Suppressor macrophage treated with lipopolysaccharide for 4 hours (primary cell): ENCODE measurements at places on chromosomes 1 and 21.

DNA sequence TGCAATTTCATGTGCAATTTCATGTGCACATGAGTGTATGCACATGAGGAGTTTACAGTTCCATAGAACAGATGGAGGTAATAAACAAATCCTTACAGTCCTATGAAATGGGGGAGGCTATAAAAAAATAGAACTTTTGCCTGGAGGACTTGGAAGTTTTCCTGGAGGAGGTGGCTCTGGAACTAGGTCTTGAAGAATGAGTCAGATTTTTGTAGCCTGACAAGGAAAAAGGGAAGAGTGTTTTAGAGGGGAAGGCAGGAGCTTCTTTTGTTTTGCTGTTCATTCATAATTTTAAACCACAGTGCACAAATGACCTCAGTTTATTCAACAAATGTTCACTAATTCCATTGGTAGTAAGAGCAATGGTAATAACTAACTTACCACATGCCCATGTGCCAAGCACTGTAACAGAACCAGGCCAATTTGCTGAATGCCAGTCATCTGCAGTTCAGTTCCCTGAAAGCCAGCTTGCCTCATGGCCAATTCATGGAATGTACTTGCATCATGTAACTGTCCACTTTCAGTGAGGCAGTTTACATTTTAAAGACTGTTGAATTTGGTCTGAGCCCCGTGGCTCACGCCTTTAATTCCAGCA, 2.7 kb downstream of the DIO1 start:
- peak; percentile 61 for DNase-seq

- DNase-seq: no peak
Measured at GRCh38 chr1:227622739-227623475, 59.6 kb downstream of the ZNF678 start.

- no peak for DNase-seq
Measured at GRCh38 chr1:162599451-162599850, 32.8 kb upstream of the DDR2 start.

DNA sequence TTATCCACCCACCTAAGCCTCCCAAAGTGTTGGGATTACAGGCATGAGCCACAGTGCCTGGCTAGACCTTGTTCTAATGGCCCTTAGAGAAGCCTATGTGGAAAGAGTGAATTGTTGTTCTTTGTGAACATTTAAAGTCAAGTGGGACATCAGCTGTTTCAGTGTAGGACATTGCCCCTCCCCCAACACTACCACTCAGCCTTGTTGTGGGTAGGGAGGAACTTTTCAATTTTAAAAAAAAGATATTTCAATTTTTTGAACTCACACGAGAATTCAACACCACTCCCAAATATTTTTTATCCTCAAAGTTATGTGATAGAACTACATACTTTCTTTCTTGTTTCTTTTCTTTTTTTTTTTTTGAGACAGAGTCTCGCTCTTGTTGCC, 36.7 kb upstream of the TMEM222 start:
- DNase-seq: no peak

DNA sequence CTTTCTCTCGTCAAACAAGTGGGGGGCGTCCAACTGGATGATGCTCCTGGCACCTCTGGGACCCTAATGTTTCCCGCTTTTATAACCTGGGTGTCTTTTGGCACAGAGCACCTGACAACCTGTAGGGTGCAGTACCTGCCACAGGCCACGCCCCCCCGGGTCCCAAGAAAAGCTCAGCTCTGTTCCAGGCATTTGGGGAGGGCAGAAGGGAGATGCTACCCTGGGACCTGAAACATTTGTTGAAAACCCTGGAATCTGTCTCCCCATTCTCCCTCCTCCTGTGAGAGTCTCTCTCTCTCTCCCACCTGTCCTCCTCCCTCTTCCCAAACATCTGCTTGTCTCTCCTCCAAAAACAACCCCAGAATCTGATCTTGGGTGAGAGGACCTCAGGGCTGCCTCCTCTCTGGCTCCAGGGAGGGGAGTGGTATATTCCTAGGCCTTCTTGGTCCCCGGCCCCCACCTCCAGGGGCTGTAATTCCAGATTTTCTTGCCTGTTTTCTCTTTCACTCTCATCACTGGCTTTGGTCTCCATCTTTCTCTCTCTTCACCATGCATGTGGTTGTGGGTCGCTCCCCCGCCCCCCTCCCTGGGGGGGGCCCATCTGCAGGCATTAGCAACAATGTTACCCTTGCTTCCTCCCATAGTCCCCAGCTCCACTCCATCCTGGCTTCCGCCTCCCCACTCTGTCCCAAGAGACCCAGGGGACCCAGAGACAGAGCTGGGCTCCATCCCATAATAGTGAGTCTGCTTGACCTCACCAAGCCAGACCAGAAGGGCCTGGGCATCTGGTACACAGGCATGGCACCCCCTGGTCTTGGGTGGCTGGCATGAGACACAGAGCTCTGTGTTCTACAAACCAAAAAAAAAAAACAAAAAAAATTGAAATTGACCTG, 4.1 kb downstream of the AHDC1 start:
- DNase-seq: no peak
